ENCODE measurements at places on chromosomes 6 and 20. TPM values are rescaled to one million over a fixed set of nuclear protein-coding genes. Genes with fewer than 3 reads are reported as not detected.
A peak's percentile ranks its signal among the peaks of the same experiment; 100 is the strongest.

Gene CRISP2
- total RNA-seq = not detected

Gene MUC21
- not detected for total RNA-seq

Gene MED20
- total RNA-seq = 35.6 TPM

Gene TRPC4AP
- 39.4 TPM for total RNA-seq

Gene EMILIN3
- total RNA-seq = under 0.01 TPM

GRCh38 chr6:126261792-126262421, 78.0 kb upstream of the CENPW start:
- no peak for DNase-seq
- H3K4me1 ChIP-seq = no peaks in the 10 kb centered on the region
- H3K27ac ChIP-seq = no peak overlapping the region
- H3K27me3 ChIP-seq = no peaks in the 10 kb centered on the region

DNA sequence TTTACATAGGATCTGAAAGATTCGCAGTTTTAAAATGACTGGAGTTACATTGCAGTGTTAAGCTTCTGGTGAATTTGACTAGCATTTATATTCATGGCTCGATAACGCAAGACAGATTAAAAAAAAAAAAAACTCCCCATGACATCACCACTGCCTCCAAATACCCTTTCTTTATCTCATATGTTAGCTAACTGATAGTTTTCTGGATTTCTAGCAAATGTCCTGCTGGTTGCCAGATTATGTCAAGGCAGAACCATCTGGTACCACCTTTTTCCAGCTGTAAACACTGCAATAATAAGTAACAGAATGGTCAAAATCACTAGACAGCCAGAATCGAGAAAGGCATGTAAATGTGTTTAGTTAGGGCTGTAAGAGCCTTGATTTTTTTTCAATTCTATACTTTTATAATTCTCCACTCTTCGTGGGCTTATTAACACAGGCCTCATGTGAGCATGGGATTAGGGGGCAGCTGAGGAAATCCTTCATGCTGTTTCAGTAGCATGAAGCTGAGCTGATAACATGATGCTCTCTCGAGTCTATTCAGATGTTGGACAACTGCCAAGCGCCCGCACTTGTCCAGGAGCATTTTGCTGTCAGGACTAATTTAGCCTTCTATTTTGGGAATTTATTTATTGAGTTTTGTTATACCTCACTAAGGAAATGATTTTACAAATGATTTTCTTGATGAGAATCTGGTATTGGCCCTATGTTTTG, 166.0 kb upstream of the SCGN start:
- no peak overlapping the region for H3K27ac ChIP-seq
- H3K4me1 ChIP-seq = no peaks in the 10 kb centered on the region
- no peak overlapping the region for H3K4me3 ChIP-seq
- H3K36me3 ChIP-seq = no peaks in the 10 kb centered on the region
- DNase-seq = no peak
- H3K27me3 ChIP-seq = no peaks in the 10 kb centered on the region

DNA sequence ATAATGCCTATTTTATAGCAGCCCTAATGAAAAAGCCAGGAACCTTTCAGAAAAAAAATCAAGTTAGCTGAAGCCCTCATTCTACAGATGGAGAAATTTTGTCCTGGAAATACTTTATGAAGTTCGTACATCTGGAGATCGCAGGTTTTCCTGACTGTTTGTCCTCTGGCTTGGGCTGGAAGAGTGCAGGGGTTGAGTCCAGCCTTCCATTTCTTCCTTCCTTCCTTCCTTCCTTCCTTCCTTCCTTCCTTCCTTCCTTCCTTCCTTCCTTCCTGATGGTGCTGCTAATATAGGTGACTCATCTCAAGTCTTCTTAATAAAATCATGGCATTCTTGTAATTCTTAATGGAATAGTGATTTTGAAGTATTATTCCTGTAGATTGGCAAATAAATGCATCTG, 227.4 kb downstream of the CLVS2 start:
- H3K4me3 ChIP-seq = no peak overlapping the region
- H3K27ac ChIP-seq = no peak overlapping the region
- no peaks in the 10 kb centered on the region for H3K36me3 ChIP-seq
- no peak for DNase-seq

DNA sequence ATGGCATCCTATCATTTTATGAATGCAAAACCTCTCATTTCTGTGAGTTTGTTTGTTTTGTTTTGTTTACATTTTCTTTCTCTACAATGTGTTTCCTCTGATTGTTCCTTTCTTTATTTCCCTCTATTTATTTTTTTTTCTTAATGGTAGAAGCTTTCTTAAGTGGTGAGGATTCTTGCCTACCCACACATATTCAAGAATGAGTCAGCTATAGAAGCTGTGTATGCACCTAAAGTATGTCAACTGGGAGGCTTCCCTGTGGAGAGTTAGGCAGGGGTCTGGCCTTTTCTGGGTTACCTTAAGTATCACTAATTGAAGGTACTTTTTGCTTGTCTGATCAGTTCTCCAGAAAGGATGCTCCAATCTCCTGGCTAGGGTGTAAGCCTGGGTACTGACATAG, 354.0 kb downstream of the ESR1 start:
- no peak overlapping the region for H3K4me3 ChIP-seq
- H3K4me1 ChIP-seq = peaks cover 4% of the 10 kb centered on the region
- H3K36me3 ChIP-seq = peaks cover 11% of the 10 kb centered on the region
- no peak overlapping the region for H3K27ac ChIP-seq

DNA sequence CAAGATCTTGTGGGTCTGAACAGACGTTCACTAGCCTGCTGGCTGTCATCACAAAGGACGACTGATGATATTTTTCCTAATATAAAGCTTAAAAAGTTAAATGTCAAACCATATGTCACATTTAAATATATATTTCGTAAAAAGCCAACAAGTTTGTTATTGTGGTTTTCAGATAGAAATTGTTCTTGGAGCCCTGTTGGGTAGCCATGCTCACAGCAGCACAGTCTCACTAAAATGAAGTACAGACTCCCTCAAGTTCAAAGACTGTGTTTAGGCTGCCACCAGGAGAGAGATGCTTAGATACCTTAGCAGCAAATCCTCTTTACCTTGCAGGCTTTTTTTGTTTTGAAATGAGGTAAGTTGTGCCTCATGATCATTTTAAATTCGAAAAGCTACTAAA, 17.8 kb downstream of the EEF1E1 start:
- H3K27me3 ChIP-seq = no peaks in the 10 kb centered on the region
- peaks cover 14% of the 10 kb centered on the region for H3K36me3 ChIP-seq
- DNase-seq = no peak
- H3K4me3 ChIP-seq = no peak overlapping the region
- H3K4me1 ChIP-seq = peaks cover 22% of the 10 kb centered on the region

DNA sequence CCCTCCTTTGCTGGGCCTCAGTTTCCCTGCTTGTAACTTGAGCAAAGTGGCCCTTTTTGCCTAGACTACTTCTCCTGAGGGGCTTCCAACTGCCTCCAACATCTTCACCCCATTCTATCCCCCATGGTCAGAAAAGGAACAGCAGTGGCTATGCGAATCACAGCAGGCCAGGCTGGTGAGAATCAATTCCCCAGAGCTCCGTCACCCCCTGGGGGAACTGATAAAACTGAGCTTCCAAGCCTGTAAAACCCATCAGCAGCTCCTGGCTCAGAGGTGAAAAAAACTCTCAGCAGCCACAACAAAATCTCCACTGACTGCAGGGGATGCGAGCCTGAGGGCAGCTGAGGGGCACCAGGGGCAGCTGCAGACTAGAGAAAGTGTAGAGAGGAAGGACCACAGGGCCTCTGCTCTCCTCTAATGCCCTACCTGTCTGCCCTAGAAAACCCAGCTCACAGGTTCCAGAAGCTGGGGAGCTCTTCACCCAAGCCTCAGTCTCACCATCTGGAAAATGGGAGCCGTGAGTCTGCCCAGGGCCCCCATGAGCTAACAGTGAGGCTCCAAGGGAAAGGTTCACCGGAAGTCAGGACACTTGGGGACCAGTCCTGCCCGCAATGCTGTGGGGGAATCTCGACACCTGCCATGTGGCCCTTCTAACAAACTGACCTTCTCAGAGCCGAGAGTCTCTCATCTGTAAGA, 120.6 kb downstream of the GRM4 start:
- peaks cover 60% of the 10 kb centered on the region for H3K27me3 ChIP-seq
- no peak overlapping the region for H3K4me3 ChIP-seq
- no peak for DNase-seq
- H3K4me1 ChIP-seq = no peaks in the 10 kb centered on the region
- H3K36me3 ChIP-seq = no peaks in the 10 kb centered on the region

DNA sequence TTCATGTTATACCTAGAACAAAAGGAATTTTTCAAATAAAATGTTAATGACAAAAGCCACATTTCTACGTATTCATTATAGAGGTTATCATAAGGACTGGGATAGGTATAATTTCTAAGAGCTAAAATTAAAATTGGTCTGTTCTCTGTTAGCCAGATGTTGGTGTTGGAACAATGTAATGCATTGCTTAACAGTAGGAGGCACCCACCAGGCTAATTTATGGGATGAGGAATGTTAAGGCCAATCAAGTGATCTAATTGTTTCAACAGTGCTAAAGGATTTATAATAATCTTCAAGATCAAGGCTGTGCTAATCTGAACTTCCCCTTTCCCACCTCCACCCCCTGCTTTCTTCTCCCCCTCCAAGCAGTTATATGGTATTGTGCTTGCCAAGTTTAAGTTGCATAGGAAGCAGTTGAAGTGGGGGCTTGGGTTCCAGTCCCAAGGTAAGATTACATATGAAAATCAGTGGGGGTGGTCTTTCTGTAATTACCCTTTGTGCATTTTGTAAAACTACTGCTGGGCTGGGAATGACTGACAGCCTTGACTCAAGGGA, 89.2 kb upstream of the BACH2 start:
- peaks cover 20% of the 10 kb centered on the region for H3K27me3 ChIP-seq
- no peak overlapping the region for H3K27ac ChIP-seq

DNA sequence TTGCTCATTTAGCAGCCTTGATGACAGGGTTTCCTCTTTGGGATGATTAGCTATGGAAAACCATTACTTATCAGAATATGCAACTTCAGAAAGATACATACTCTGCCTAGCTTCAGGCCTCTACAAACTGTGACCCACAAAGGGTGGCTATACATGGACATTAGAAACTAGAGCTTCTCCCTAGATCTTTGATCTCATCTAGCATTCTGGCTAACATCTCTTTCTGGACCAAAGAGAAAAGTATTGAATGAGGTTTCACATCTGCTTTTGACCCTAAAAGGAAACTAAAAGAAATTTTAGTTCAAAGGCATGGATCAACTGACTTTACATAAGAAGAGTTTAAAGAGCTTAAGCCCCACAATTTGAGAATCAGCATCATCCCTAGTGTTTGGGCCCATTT, 12.4 kb upstream of the HMGN3 start:
- H3K4me3 ChIP-seq = no peak overlapping the region
- H3K4me1 ChIP-seq = no peaks in the 10 kb centered on the region
- no peaks in the 10 kb centered on the region for H3K36me3 ChIP-seq
- no peak overlapping the region for H3K27ac ChIP-seq

DNA sequence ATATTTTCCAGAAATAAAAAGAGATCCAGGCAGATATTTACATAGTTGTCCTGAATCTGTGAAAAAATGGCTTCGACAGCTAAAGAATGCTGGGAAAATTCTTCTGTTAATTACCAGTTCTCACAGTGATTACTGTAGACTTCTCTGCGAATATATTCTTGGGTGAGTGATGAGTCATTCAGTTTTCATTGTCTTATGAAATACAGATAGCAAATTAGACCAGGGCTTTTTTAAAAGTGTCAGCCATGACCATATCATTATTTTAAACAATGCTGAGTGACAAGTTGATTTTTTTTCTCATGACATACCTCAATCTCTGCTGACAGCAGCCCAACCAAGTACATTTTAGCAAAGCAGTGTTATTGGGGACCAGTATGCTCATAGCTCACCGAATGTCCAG, 32.8 kb downstream of the TSPYL4 start:
- H3K4me1 ChIP-seq = peaks cover 6% of the 10 kb centered on the region
- no peak overlapping the region for H3K27ac ChIP-seq
- no peak overlapping the region for H3K4me3 ChIP-seq
- H3K36me3 ChIP-seq = no peaks in the 10 kb centered on the region

DNA sequence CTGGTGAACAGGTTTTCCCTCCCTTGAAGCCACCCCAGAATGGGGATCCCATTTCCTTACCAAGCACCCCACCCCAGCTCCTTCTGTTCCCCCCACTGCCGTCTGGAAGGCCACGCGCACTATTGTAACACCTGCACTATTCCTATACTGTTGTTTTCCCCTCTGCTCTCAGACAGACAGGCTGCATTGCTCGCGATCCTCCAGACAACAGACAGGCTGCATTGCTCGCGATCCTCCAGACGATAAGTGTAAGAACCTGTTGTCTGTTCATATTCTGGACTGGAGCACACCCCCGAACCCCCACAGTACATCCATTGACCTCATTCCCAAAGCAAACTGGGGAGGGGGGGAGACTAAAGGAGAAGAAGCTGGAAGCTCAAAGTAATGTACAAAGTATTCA, 72.7 kb downstream of the LY86 start:
- peaks cover 9% of the 10 kb centered on the region for H3K27me3 ChIP-seq
- H3K4me3 ChIP-seq = no peak overlapping the region
- no peaks in the 10 kb centered on the region for H3K36me3 ChIP-seq
- DNase-seq = no peak

GRCh38 chr20:9531581-9531980, 17.2 kb downstream of the LAMP5 start:
- DNase-seq = no peak
- H3K36me3 ChIP-seq = no peaks in the 10 kb centered on the region
- H3K27me3 ChIP-seq = peaks cover 9% of the 10 kb centered on the region

DNA sequence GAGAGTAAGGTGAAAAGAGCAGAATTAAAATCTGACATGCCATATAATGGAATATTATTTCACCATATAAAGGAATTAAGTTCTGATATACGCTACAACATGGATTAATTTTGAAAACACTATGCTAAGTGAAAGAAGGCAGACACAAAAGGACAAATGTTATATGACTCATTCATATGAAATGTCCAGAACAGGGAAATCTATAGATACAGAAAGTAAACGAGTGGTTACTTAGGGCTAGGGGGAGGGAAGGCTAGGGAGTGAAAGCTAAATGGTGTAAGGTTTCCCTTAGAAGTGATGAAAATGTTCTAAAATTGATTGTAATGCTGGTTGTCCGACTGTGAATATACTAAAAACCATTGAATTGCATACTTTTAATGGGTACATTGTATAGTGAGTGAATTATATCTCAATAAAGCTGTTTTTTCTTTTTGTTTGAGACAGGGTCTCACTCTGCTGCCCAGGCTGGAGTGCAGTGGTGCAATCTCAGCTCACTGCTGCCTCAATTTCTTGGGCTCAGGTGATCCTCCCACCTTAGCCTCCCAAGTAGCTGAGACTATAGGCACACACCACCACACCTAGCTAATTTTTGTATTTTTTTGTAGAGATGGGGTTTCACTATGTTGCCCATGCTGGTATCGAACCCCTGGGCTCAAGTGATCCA, 8.2 kb downstream of the PRPH2 start:
- H3K4me1 ChIP-seq = peaks cover 4% of the 10 kb centered on the region
- no peak overlapping the region for H3K27ac ChIP-seq
- no peak overlapping the region for H3K4me3 ChIP-seq
- peak; percentile 70 for DNase-seq
- no peaks in the 10 kb centered on the region for H3K36me3 ChIP-seq
- H3K27me3 ChIP-seq = no peaks in the 10 kb centered on the region

- peak; percentile 49 for DNase-seq
- peaks cover 6% of the 10 kb centered on the region for H3K36me3 ChIP-seq
- no peaks in the 10 kb centered on the region for H3K27me3 ChIP-seq
Observed at GRCh38 chr20:539848-540247, 3.7 kb downstream of the CSNK2A1 start.

- peak overlapping the region; percentile 95 for H3K4me3 ChIP-seq
- H3K27me3 ChIP-seq = no peaks in the 10 kb centered on the region
- peaks cover 13% of the 10 kb centered on the region for H3K4me1 ChIP-seq
- H3K36me3 ChIP-seq = peaks cover 30% of the 10 kb centered on the region
- H3K27ac ChIP-seq = peak overlapping the region; percentile 100
Observed at GRCh38 chr20:50192364-50193198, 2.0 kb downstream of the CEBPB start.

Measured in IMR-90 (cell line).